Hepatic stellate cell (primary cell): ENCODE measurements at places on chromosomes 12 and 14.

DNA sequence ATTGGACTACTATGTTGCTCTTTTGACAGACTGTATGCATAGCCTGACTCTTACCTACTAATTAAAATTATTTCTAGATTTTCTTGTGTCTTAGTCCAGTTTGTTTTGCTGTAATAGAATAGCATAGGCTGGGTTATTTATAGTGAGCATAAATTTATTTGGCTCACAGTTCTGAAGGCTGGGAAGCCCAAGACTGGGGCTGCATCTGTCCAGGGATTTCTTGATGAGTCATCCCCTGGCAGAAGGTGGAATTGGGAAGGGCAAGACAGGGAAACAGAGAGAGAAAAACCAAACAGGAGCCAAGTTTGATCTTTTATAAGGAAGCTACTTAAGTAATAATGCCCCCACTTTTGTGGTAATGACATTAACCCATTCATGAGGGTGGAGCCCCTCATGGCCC lies 759.2 kb upstream of the LRFN5 start:
- no peak for DNase-seq

DNA sequence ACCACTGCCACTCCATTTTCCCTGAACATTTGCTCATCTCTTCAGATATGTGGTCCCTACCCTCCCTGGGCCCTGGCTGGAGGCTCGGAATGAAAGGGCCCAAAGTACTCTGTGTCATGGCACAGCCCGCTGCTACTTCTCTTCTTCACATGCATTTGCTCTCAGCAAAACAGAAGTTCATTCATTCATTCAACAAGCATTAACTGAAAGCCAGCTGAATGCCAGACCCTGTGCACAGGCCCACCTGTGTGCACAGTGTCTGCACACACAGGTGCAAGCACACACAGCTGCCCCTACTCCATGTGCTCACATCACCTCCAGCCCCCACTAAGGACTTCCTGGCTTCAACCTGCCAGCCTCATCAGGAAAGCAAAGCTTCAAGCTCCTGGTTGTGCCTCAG lies 7.8 kb downstream of the WNT1 start:
- no peak for DNase-seq

- DNase-seq = no peak
Observed at GRCh38 chr12:54723379-54724256, 75.5 kb upstream of the DCD start.

- DNase-seq = no peak
Observed at GRCh38 chr14:80658733-80659132, 282.8 kb downstream of the CEP128 start.

DNA sequence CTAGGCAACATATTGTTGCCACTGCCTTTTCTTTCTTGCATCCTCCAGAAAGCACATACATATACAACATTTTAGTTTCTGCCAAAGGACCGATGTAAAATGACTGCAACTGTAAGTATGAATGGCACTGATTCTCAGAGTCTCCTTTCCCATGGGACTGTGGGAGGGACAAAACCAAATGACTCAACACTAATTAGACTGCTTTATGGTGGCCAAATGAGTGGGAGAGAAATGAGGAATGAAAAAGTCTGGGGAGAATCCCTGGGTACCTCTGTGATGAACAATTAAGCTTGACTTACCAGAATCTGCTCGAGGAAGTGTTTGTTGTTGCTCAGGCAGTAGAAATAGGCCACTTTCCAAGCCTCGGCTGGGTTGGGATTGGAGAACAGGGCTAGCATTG lies 10.1 kb downstream of the ZFYVE26 start:
- no peak for DNase-seq
